ENCODE measurements at places on chromosomes 1 and 21.

DNA sequence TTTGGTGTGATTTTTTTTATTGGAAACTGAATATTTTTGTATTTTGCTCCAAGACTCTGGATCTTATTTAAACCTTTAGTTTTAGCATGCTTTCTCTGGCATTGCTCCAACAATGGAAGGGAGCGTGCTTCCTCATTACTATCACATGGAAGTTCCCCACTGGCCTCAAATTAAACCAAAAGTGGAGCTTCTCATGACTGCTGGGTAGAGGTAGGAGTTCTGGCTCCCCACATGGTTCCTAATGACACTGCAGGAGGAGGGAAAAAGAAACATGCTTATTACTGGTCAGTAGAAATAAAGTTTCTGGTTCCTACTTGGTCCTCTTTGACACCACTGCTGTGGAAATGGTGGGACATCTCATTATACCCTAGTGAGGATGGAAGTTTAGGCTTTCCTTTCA, 310.5 kb downstream of the PTGER3 start:
- no peak for DNase-seq

DNA sequence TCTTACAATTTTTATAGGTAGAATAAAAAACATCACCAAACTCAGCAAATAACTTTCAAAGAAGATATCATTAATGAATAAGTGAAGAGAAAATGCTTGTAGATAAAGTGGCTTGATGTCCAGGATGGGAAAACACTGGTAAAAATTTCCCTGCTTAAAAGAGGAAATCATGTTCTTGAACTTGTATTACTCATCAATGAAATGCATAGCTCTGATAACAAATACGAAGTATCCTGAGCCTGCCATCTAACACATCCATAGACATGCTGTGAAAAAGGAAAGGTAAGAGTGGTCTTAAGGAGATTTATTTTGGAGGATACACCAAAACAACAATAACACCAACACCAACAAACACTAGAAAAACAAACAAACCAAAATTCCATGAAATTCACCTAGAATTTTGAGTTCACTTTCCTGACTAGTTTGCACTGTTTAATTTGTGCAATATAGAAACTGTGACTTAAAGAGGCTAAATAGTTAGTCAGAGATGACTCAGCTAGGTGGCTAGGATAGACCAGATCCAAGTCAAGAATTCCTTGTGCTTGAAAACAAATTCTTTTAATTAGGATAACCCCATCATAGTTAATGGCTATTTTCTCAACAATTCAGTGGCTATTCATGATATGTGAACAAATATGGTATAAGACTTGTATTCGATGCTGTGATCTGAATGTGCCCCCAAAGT, 179.8 kb upstream of the KCNK2 start:
- no peak for DNase-seq

DNA sequence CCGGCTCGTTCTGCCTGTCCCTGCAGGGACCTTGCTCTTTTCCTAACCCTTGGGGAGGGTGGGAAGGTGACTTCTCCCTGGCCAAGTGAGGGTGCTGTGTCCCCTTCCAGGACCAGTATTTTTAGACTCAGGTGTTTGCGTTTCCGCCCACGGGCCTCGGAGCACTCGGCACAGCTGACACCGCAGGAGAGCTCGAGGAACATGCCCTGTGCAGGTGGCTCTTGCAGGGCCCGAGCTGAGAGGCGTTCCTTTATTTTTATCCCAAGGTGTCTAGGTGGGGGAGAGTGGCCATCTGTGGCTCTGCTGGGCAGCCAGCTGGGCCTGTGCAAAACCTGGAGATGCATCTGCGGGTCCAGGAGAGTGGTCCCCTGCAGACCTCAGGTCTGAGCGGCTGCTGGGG, 16.0 kb downstream of the PLCH2 start:
- no peak for DNase-seq

DNA sequence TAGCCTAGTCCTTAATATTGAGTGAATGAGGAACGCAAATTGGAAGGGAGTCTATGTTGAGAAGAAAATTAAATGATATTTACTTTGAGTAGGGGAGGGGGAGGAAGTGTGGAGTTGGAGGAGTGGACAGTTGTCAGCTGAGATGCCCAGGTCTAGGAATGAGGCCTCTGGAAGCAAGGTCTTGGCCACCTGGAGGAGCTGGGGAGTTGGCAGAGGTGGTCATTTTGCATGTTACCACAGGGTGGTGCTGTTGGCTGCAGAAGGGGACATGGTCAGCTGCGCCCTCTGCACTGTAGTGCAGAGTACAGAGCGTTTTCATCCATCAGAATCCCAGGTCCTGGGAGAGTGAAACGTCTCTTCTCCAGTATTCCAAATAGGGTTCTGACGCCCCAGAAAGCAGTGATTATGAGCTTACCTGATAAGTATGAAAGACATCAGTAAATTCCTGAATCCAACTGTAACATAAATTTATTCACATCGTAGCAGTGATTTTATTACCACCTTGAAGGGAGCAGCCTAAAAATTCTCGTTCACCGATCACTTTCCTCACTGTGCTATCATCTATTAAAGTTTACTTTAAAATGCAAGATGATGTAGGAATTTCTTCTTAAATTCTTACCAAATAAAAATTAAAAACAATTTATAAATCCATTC, 13.8 kb downstream of the PARK7 start:
- DNase-seq = peak; percentile 60

DNA sequence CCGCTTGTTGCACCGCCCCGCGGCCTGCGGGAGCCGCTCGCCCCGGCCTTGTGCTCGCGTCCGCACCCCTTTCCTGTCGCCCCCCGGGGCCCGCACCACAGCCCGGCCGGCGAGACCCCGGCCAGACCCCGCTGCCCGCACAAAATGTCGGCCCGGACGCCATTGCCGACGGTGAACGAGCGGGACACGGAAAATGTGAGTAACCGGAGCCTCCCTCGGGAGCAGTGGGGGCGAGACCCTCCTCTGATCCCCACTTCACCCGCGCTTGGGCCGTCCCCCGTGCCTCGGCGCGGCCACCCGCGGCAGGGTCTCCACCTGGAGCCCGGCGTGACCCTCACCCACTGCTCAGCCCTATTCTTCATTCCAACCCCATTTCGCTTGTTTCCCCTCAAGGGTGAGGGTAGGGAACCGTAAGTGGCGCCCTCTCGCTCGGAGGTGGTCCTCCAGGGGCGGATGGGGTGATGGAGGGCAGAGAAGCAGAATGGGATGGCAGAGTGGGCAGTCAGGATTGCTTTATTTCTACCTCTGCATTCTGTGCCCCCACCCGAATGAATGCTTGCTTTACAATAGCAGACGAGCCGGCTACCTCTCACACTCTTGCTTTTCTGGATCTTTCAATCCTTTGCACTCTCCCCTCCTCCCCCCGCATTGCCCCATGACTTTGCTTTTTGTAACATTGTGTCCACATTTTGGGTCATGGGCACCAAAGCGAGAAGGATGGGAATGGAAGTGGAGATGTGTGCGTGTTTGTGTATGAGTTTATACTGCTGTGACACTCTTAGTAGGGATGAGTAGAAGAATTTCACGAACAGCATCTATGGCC, 954 bp downstream of the MARK1 start:
- peak; percentile 33 for DNase-seq

GRCh38 chr1:92317836-92318493, 19.1 kb downstream of the RPAP2 start:
- no peak for DNase-seq

GRCh38 chr1:151831605-151832004, at the start of gene RORC:
Gene RORC (minus strand): TSS chr1:151831802. CDS start chr1:151831764, 38 bp downstream.
- DNase-seq = no peak

DNA sequence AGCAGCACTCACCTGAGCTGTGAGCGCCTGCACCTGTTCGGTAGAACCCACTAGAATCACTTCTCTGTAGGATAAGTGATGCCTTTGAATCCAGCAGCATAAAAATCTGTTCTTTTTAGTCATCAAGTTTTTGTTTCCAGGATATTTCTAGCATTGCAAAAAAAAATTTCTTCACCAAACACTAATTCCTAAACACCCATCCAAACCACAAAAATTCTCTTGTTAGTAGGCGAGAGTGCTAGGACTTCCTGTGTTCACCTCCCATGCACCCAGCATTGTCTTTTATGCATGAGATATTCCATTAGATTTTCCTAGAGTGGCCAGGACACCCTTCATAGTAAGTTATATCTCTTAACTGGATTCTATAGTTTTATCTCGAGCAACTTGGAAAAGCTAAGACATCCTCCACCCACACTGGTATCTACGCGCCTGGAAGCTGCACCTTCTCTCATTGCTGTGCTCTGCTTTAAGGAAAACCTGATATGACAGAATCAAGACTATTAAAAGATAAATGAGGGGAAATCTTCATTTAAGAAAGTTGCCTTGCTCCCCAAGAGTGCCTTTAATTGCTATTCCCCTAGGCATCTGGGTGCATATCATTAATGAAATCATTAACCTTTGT, 12.3 kb downstream of the SERTAD4 start:
- DNase-seq = no peak

GRCh38 chr1:110087812-110088738, 17.6 kb upstream of the ALX3 start:
- peak; percentile 31 for DNase-seq

Data from globus pallidus (tissue), 1 donor.